HFFc6 (cell line): ENCODE measurements at places on chromosomes 5 and 9. TPM values are rescaled to one million over a fixed set of nuclear protein-coding genes. Genes with fewer than 3 reads are reported as not detected.

DNA sequence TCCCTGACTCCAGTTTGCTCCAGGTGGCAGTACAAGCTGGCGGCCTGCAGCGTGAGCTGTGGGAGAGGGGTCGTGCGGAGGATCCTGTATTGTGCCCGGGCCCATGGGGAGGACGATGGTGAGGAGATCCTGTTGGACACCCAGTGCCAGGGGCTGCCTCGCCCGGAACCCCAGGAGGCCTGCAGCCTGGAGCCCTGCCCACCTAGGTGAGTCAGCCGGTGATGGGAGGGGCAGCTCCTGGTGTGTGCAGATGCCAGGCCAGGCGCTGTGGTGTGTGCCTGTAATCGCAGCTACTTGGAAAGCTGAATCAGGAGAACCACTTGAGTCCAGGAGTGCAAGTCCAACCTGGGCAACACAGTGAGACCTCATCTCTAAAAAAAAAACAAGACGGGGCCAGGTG, 10.0 kb upstream of the CACFD1 start:
- no peak for DNase-seq

DNA sequence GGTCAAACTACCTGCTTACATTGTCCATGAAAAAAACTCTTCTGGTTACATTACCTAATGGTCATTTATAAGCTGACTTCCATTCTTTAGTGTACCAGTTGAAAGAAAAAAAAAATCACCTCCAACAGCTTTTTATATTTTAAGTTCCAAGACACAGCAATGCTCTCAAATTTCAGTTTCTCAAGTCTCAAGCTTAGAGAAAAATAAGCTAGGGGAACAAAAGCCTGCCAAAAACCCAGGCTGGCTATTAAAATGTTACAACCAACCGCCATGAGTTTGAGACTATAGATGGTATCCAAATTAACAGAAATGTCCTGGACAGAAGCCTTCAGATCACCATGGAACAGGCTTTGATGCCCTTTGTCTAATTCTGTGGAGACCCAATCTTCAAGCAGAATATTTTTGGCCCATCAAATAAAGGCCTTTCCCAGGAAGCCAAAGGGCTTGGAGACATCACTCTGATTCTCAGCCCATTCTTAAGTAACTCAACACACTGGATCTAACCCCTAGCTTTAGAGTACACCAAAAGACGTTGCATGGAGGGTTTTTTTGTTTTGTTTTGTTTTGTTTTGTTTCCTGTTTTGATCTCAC, 343.7 kb downstream of the GLIS3 start:
- no peak for DNase-seq

DNA sequence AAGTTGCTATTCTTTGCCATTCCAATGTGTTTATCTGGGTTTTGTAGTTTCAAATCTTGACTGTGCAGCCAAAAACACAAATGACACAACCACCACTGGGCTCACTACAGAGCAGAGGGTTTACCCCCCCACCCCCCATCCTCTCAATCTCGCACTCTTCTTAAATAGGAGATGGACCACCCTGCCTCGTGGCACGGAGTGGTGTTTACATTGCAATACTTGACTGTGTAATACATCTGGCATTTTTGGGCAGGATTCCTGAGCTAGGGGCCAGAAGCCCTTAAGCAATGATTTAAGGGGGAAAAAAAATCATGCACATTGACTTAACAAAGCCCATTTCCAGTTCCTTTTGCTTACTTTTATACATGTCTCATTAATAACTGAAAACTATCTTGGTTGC, 19.0 kb downstream of the PTCH1 start:
- DNase-seq: no peak

SPINK14 gene
- total RNA-seq: not detected in 3 replicates

CCL27 gene
- 0.47 TPM in 1 of 3 replicates, not detected in the others for total RNA-seq

FOXE1 gene
- total RNA-seq: 51.0 to 173 TPM (median 70.9 TPM) in 3 replicates

SLC44A1 gene
- total RNA-seq: 52.7 to 66.3 TPM (median 58.3 TPM) in 3 replicates

NSMF gene
- 28.3 to 29.9 TPM (median 29.9 TPM) in 3 replicates for total RNA-seq

PCDHGB3 gene
- total RNA-seq: 3.9 to 4.4 TPM (median 4.4 TPM) in 3 replicates
